Right ventricle myocardium superior (tissue), 1 donor: ENCODE measurements at places on chromosomes 5 and 9. TPM values are rescaled to one million over a fixed set of nuclear protein-coding genes. Genes with fewer than 3 reads are reported as not detected.

The ANKS6 gene
- 3.0 TPM for total RNA-seq

The ABLIM3 gene
- total RNA-seq = 131 TPM

The KCTD16 gene
- total RNA-seq = 0.03 TPM

The ENTR1 gene
- total RNA-seq = 23.3 TPM

The DNAH5 gene
- total RNA-seq = 0.27 TPM

The PCDHA11 gene
- not detected for total RNA-seq

The C6 gene
- total RNA-seq = 90.3 TPM

The WDR38 gene
- not detected for total RNA-seq

The ADAMTS12 gene
- 1.7 TPM for total RNA-seq

The SECISBP2 gene
- 14.2 TPM for total RNA-seq

The C5orf63 gene
- total RNA-seq = 11.1 TPM

The CD74 gene
- total RNA-seq = 263 TPM
